ENCODE measurements at places on chromosomes 12 and 14.

DNA sequence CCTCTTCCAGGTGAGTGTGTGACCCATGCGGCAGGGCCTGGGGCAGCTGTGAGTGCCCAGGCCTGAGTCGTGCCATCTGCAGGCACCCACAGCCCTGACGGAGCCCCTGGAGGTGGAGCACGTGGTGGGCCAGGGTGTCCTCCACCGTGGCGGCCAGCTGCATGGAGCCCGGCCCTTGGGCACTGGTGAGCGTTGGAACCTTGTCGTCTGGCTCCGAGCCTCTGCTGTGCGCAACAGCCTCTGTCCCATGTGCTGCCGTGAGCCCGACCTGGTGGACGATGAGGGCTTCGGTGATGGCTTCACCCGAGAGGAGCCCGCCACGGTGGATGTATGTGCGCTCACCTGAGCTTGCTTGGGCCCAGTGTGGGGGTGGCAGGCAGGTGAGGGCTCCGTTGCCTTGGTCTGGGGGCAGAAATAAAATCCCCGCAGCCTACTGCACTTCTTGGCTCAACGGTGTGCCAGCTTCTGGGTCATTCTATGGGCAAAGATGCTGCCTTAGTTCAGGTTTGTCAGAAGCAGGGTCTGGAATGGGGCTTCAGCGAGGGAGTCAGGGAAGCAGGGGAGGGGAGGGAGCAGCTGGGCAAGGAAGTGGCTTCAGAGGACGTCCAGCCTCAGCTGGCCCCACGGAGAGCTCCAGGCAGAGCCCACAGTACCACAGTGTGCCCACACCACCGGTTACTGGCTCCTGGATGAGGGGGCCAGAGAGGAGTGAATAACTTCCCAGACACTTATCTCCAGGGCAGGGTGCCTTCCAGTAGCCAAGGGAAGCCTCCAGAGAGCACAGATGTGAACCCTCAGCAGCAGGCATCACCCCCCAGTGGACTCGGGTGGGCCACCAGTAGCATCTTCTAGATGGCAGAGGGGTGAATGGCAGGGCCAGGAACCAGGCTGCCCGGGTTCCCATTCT, 1.2 kb upstream of the ARL6IP4 start:
- H3K27me3 ChIP-seq: peaks cover 2% of the 10 kb centered on the region
- H3K4me3 ChIP-seq: peak overlapping the region; percentile 88
- no peak for DNase-seq

DNA sequence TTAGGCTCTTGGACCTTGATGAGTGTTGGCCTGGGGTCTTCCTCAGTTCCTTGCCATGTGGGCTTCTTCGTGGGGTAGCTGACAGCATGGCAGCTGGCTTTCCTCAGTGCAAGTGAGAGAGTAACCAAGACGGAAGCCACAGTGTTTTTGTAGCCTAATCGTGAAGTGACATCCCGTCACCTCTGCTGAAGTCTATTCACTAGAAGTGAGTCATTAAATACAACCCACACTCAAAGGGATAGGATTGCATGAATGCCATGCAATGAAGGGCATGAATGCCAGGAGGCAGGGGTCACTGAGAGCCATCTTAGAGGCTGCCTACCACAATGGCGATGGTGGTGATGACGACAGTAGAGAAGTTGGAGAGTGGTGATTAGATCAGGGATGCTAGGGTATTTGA, 13.5 kb upstream of the ASIC1 start:
- peaks cover 6% of the 10 kb centered on the region for H3K4me1 ChIP-seq
- H3K27ac ChIP-seq: no peak overlapping the region
- H3K27me3 ChIP-seq: peaks cover 6% of the 10 kb centered on the region
- H3K4me3 ChIP-seq: no peak overlapping the region
- no peaks in the 10 kb centered on the region for H3K36me3 ChIP-seq
- DNase-seq: no peak

DNA sequence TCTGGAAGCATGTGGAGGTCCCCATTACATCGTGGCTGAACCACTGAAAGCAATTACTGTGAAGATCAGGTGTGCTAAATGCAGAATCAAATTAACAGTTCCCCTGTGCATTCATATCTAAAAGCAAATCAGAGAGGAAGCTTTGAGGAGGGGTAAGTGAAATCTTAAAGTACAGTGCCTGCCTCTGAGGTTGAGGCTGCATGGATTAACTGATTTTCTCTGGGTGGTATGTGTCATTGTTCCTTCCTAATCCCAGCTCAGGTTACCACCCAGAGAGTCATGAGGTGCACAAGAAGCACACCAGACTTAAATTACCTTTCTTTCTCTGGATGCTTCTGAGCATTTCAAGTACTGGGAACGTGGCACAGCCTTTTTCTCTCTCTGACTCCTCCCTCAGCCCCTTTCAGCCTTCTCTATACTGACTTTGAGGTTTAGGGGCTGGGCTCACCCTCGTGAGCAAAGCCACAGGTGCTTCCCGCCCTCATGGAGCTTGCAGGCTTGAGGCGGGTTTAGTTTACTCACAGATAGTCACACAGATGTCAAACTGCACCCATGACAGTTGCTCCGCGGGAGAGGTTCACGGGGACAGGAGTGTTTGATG, 237.6 kb upstream of the CRY1 start:
- no peak overlapping the region for H3K4me3 ChIP-seq
- H3K4me1 ChIP-seq: peaks cover 92% of the 10 kb centered on the region
- peaks cover 17% of the 10 kb centered on the region for H3K36me3 ChIP-seq
- H3K27ac ChIP-seq: peak overlapping the region; percentile 79
- no peaks in the 10 kb centered on the region for H3K27me3 ChIP-seq
- peak; percentile 51 for DNase-seq

GRCh38 chr12:132228476-132229192, 84.4 kb downstream of the NOC4L start:
- peaks cover 12% of the 10 kb centered on the region for H3K27me3 ChIP-seq
- no peak overlapping the region for H3K27ac ChIP-seq
- H3K4me3 ChIP-seq: no peak overlapping the region
- no peaks in the 10 kb centered on the region for H3K4me1 ChIP-seq
- H3K36me3 ChIP-seq: no peaks in the 10 kb centered on the region

- no peaks in the 10 kb centered on the region for H3K36me3 ChIP-seq
- H3K4me3 ChIP-seq: no peak overlapping the region
- H3K4me1 ChIP-seq: no peaks in the 10 kb centered on the region
- no peak for DNase-seq
- H3K27me3 ChIP-seq: peaks cover 11% of the 10 kb centered on the region
Observed at GRCh38 chr14:99921425-99921824, 128.2 kb downstream of the EML1 start.

DNA sequence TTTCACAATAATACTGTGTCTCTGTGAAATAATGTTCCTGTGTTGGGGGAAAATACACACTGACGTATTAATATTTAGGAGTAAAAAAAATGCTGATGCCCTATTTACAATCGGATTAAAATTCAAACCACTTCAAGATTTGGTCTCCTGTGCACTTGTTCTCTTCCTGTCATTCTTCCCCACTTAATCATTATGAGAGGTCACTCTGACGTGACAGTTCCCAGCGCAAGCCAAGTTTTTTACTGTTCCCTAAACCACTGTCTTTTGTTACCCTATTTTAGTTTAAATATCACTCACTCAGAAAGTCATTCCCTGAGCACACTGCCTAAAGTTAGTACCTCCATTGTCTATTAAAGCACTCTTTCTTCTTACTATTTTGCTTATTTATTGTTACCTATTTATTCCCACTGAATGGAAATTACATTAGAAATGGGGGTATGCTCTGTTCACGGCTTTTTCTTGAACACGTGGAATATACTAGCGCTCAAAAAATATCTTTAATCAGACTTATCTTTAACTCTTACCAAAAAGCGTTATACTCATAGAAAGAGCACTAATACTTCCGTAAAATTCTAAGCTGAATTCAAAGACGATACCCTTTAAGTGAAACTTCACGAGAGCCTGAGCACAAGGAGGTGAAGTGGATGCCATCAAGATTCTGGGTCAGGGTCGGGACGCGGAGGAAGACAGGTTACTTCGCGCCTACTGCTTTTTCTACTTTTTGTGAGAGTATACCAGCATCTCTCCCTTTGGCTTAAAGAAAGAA, 670 bp upstream of the PSMA3 start:
- H3K4me1 ChIP-seq: peaks cover 52% of the 10 kb centered on the region
- H3K27ac ChIP-seq: peak overlapping the region; percentile 91
- no peak for DNase-seq
- peak overlapping the region; percentile 87 for H3K4me3 ChIP-seq

GRCh38 chr12:95460896-95461295, 13.1 kb upstream of the METAP2 start:
- H3K4me3 ChIP-seq: no peak overlapping the region
- no peaks in the 10 kb centered on the region for H3K4me1 ChIP-seq
- no peak overlapping the region for H3K27ac ChIP-seq
- H3K27me3 ChIP-seq: peaks cover 5% of the 10 kb centered on the region

- no peak overlapping the region for H3K4me3 ChIP-seq
- no peaks in the 10 kb centered on the region for H3K36me3 ChIP-seq
- H3K27me3 ChIP-seq: no peaks in the 10 kb centered on the region
Observed at GRCh38 chr12:49801141-49802063, 26.8 kb downstream of the NCKAP5L start.

DNA sequence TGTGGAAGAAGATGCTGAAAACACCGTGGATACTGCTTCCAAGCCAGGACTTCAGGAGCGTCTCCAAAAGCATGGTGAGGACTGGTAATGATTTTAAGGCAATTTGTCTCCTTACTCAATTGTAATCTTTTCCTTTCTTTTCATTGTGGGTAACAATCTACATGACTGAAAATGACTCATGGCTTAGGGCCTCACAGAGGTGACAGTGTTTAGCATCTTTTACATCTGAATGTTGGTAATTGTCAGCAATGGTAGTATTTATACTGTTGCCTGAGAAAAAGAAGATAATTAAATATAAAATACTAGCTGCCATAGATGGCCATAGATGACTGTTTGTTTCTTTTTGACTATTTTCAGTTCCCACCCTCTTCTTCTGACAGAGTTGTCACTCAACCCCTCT, 31.6 kb downstream of the TULP3 start:
- no peak for DNase-seq
- no peak overlapping the region for H3K27ac ChIP-seq
- H3K27me3 ChIP-seq: no peaks in the 10 kb centered on the region
- H3K36me3 ChIP-seq: peaks cover 8% of the 10 kb centered on the region
- peaks cover 4% of the 10 kb centered on the region for H3K4me1 ChIP-seq

- no peak overlapping the region for H3K4me3 ChIP-seq
- H3K27ac ChIP-seq: no peak overlapping the region
- H3K4me1 ChIP-seq: no peaks in the 10 kb centered on the region
- no peak for DNase-seq
Observed at GRCh38 chr12:25752710-25753309, 199.7 kb upstream of the LMNTD1 start.

DNA sequence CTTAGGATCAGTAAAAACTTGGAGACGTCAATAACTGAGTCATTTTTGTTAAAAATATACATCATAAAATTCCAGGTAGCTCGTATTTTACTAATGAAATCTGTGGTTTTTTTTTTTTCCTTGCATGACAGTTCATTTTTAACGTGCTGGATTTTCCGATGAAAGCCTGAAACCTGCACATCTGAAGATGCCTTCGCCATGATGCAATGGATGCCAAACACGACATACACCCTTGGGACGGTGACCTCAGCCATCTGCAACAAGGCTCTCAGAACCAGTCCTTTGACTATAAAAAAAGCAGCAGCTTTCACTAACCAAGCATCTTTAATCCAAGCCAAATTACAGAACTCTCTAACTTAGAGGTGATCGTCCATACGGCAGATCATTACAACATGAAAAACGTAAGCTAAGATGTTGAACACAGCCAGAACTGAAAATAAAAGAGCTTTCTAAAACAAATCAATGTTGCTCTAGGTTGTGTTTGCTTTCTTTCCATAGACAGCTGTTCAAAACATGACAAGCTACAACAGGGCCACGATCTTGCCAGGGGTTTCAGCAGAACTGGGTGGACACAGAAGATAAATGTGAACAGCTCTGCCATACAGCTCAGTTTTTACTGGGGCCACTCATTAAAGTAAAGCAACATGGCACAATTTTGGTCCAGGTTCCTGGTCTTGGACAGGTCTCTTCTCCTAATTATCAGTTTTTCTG, 7.8 kb downstream of the NIN start:
- H3K27ac ChIP-seq: peak overlapping the region; percentile 87
- peaks cover 40% of the 10 kb centered on the region for H3K36me3 ChIP-seq
- H3K4me3 ChIP-seq: peak overlapping the region; percentile 72
- DNase-seq: no peak
- H3K4me1 ChIP-seq: peaks cover 93% of the 10 kb centered on the region

- no peaks in the 10 kb centered on the region for H3K4me1 ChIP-seq
- no peak for DNase-seq
- no peaks in the 10 kb centered on the region for H3K36me3 ChIP-seq
- H3K27ac ChIP-seq: no peak overlapping the region
Observed at GRCh38 chr14:102252834-102253801, 51.8 kb downstream of the MOK start.

DNA sequence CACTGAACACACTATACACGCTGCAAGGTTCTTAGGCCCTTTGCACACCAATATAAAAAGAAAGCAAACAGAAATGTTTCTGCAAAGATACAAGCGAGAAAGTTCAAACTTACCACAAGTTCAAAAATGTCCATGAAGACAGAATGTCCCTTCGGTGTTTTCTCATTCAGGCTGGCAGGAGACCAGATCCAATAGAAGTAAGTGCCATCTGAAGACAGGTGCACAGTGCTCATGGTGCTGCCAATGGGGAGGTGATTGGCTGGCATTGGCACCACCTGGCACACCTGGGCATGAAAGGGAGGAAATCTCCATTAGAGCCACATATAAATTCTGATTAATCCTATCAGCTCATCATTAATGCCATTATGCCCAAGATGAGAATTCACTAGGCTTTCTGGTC, 76.3 kb downstream of the HECTD4 start:
- no peak for DNase-seq
- no peaks in the 10 kb centered on the region for H3K27me3 ChIP-seq
- no peak overlapping the region for H3K4me3 ChIP-seq
- H3K4me1 ChIP-seq: peaks cover 14% of the 10 kb centered on the region
- H3K27ac ChIP-seq: no peak overlapping the region
- H3K36me3 ChIP-seq: peaks cover 25% of the 10 kb centered on the region

- no peak overlapping the region for H3K4me3 ChIP-seq
- H3K4me1 ChIP-seq: peaks cover 7% of the 10 kb centered on the region
- no peaks in the 10 kb centered on the region for H3K36me3 ChIP-seq
- peaks cover 55% of the 10 kb centered on the region for H3K27me3 ChIP-seq
- DNase-seq: no peak
Observed at GRCh38 chr12:52311285-52311648, 9.9 kb downstream of the KRT83 start.

- H3K27ac ChIP-seq: no peak overlapping the region
- no peak for DNase-seq
- peaks cover 16% of the 10 kb centered on the region for H3K4me1 ChIP-seq
- no peaks in the 10 kb centered on the region for H3K36me3 ChIP-seq
- no peak overlapping the region for H3K4me3 ChIP-seq
Observed at GRCh38 chr14:21084998-21085853, 13.2 kb downstream of the ZNF219 start.

GRCh38 chr12:79645235-79645630, 45.5 kb downstream of the PAWR start:
- H3K4me1 ChIP-seq: no peaks in the 10 kb centered on the region
- no peaks in the 10 kb centered on the region for H3K36me3 ChIP-seq
- no peak for DNase-seq

GRCh38 chr12:62841846-62842245, 93.1 kb downstream of the PPM1H start:
- DNase-seq: no peak
- peaks cover 15% of the 10 kb centered on the region for H3K27me3 ChIP-seq
- H3K4me1 ChIP-seq: no peaks in the 10 kb centered on the region
- H3K4me3 ChIP-seq: no peak overlapping the region
- no peak overlapping the region for H3K27ac ChIP-seq
- H3K36me3 ChIP-seq: no peaks in the 10 kb centered on the region
